ENCODE measurements at places on chromosomes 16 and 17. TPM values are rescaled to one million over a fixed set of nuclear protein-coding genes. Genes with fewer than 3 reads are reported as not detected.

Gene FBXL16
- total RNA-seq: 10.6 TPM

Gene HOXB9
- total RNA-seq: not detected

Gene MAPT
- total RNA-seq: 215 TPM

Gene PNPO
- 6.9 TPM for total RNA-seq

Gene CALB2
- total RNA-seq: 17.8 TPM

Gene SLC2A4
- total RNA-seq: not detected

Gene VMO1
- not detected for total RNA-seq

Gene SMIM36
- not detected for total RNA-seq

Gene AANAT
- total RNA-seq: not detected

Gene ZACN
- total RNA-seq: not detected

Gene TMC8
- total RNA-seq: 2.5 TPM

Gene GALR2
- total RNA-seq: not detected

Gene ATP2C2
- total RNA-seq: 15.0 TPM

Gene TMEM114
- total RNA-seq: not detected

Gene SDK2
- 19.4 TPM for total RNA-seq

Gene YPEL2
- total RNA-seq: 14.1 TPM

Gene EXOC7
- total RNA-seq: 193 TPM

Gene HSD11B2
- not detected for total RNA-seq

Gene ZSCAN10
- not detected for total RNA-seq

Gene TOM1L1
- 11.3 TPM for total RNA-seq

Gene ARL5C
- total RNA-seq: not detected

Gene CD79B
- 0.63 TPM for total RNA-seq

Gene DVL2
- 81.4 TPM for total RNA-seq

Gene TM4SF5
- total RNA-seq: not detected

Gene WNK4
- not detected for total RNA-seq

Gene CNTD1
- total RNA-seq: 0.31 TPM

Gene CD300LG
- not detected for total RNA-seq

Gene HEATR9
- total RNA-seq: not detected

Gene TNFSF13
- 0.94 TPM for total RNA-seq

Gene KCNJ12
- 0.63 TPM for total RNA-seq

Gene ADAD2
- not detected for total RNA-seq

Gene PRSS33
- total RNA-seq: not detected
